NCI-H1436 (cell line): ENCODE measurements at places on chromosomes 13 and 19.
A peak's percentile ranks its signal among the peaks of the same experiment; 100 is the strongest.

GRCh38 chr19:57249329-57249728 is 8.9 kb downstream of the ZNF805 start:
- DNase-seq: no peak

- no peak for DNase-seq
Observed at GRCh38 chr13:40665126-40666044, 1.1 kb downstream of the FOXO1 start.

- peak; percentile 63 for DNase-seq
Observed at GRCh38 chr19:38877781-38878574, at the start of gene RINL. TSS of gene RINL (minus strand) at chr19:38878275. CDS start at chr19:38876742, 1,533 bp downstream.

- no peak for DNase-seq
Observed at GRCh38 chr13:112983428-112984196, 14.6 kb downstream of the MCF2L start.

DNA sequence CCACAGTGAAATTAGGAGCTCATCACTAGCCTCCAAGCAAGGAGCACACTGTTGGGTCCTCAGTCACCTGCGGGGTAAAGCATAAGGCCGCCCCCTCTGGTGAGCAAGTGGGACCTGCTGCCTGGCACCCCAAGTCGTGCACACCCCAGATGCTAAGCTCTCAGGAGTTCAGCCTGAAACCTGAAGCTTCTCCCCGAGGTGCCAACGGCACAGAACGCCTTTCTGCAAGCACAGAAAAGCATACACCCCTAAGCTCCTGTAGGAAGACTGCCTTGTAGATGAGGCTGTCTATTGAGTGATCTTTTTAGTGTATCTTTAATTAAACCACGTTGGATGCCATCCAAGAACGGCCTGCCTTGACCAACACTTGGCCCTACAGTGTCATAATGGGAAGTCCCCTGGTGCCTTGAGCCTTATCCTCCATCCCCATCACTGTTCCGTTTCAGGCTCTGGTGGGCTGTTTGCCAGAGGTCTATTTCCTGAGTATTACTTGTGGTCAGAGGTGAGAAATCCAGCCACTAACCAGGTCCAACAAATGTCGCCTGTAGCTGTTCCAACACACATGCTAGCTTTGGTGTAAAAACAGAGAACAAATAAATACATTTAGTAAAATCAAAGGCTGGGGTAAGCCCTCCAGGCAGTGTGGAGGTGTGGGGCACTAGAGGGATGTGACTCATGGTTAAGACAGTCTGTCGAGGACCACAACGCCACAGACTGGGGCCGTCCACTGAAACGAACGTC is 44.8 kb downstream of the C13orf42 start:
- DNase-seq: no peak
